ENCODE measurements at places on chromosomes 5 and 9.

- no peak for DNase-seq
Measured at GRCh38 chr5:8184455-8185063, 315.6 kb downstream of the MTRR start.

- no peak for DNase-seq
Measured at GRCh38 chr5:160466889-160467554, 45.4 kb downstream of the PTTG1 start.

- DNase-seq, result no peak
Measured at GRCh38 chr5:167985373-167985772, 306.1 kb upstream of the WWC1 start.

DNA sequence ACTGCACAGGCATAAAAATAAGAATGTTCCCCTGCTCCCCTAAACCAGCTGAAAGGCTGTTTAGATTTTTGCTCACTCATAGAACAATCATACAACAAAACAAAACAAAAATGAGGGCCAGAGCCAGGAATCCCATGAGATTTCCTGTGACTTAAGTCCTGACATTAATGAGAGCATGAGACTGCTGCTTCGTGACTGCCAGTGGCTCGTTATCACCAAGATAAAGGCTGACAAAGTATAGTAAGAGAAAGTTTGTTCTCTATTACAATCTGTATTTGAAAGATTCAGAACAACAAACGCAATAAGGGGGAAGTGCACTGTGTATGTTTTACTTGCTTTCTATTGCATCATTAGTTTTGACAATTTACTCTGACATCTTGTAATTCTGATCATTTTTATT lies 837.1 kb upstream of the C9orf72 start:
- no peak for DNase-seq

DNA sequence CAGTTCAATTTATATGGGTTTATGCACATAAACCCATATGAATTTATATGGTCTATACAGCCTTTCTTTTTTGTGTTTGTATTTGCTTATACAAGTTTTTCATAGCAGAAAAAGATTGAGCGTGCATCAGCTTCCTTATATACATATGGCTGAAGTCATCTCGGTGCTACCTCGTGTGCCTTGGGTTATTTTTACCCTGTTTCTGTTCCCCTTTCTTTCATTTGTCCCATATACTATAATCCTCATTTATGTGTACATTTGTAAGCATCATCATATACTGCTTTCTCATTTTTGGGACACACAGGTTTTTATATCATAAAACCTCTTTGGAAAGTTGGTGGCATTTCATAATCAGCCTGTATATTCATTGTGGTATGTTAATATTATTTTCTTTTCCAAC lies 107.8 kb upstream of the ADAMTSL1 start:
- no peak for DNase-seq

DNA sequence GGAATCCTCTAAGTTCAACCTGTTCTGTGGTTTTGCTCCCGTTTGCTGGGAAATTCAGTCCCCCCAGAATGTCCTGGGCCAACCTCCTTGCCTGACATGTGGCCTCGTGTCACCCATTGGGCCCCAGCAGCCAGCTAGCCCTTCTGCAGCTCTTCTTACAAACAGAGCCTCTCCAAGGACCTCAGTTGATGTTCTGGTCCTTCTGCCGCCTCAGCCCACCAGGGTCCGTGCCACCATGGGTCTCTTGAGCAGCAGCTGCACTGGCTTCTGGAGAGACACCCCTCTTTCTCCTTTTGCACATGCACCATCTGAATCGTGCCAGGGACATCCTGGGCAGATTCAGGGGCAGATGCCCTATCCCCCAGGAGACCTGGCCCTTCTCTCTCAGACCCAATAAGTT lies 85.0 kb downstream of the LMX1B start:
- DNase-seq, result no peak
